Amygdala (tissue), 56 donors: ENCODE measurements at places on chromosomes 12 and 14.

DNA sequence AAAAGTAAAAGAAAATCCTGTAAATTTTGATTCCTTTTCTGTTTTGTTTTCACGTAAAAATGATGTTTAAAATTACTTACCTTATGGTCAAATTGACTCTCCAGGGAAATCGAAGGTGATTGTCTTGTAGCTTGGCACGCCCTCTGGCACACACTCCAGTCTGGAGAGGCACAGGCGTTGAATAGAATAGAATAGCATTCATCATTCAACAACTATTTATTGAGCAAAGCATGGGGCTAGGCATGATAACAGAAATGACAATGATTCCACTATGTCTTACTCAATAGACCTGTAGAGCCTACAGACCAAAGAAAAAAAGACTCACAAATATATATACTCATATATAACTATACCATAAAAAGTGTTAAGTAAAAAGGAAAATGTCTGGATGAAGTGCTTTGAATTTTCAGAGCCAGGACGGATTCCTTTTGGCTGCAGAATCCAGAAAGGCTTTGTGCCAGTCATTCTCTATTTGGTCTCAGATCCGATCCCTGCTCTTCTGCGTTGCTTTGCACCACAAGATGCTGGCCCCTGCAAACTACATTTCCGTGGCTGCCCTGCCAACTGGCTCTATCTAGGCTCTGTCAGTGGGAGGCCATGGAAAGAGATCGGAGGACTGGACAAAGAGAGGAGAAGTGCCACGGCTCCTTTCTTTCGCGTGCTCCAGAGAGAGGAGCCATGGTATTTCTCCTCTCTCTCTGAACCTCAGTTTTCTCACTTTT is 231.8 kb downstream of the CRADD start:
- no peak for DNase-seq

GRCh38 chr12:43551279-43551970 is 578 bp downstream of the ADAMTS20 start:
- no peak for DNase-seq

DNA sequence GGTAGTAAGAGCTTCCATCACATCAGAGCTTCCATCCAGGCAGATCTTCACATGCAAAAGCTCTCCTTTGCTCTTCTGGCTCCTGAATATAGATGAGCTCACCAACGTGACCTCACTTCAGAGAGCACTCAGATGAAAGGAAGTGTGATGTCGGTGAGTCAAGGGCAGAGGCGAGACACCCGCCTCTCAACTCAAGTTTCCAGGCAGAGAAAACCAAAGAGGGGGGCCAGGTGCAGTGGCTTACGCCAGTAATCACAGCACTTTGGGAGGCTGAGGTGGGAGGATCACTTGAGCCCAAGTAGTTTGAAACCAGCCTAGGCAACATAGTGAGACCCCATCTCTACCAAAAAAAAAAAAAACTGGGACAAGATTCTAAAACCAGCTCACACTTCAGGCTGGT is 126.9 kb downstream of the DUSP6 start:
- DNase-seq, result no peak

DNA sequence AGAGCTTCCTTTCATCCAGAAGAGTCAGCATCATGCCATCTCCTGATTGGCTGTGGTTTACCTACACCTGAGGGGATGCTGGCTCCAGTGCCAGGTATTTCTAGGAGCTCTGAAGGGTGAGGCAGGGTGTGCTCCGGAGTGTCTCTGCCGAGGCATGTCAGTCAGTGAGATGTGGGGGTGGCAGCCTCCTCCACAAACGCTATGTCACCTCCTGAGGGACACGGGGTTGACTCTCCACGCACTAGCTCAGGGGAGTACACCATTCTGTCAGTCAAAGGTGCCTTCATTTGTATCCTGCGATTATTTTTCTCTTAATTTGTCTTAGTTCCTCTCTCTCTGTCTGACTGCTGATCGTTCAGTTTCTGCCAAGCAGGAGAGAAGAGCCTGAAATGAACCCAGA is 604.5 kb downstream of the VRK1 start:
- DNase-seq, result no peak

DNA sequence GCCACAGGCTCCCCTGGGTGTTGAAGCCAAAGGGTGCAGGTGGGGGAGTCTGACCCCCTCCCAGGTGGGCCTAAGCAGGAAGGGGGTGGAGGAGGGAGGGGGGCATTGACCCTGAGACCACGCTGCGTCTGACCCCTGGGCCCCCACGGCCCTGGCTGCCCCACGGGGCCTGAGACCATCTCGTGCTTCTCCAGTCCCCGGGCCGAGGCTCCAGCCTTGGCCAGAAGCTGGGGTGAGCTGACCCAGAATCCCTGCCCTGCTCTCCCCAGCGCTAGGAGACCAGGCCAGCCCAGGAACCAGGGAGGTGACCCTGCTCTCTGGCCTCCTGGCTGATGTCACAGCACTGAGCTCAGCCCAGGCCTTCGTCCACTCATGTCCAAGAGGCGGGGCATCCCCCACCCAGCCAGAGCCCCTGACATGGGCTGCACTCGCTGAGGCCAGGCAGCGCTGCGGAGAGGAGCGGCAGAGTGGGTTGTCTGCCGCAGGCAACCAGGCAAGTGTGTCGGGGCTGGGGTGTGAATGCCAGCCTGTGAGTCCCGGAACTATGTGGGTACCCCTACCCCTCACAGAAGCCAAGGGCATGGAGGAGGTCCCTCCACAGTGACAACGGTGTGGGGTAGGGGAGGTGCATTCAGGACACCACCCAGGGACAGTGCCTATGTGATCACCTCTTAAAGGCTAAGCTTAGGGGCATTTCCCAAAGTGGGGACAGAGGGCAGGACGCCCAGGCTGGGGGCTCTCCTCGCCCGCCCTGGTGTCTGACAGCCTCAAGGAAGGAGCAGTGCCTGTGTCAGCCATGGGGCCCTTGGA is 6.3 kb downstream of the TRMT61A start:
- DNase-seq, result no peak

GRCh38 chr12:95143621-95144205 is 70.3 kb upstream of the NR2C1 start:
- no peak for DNase-seq

- no peak for DNase-seq
Measured at GRCh38 chr14:96631621-96632362, 129.6 kb downstream of the PAPOLA start.

GRCh38 chr14:92710001-92710341 is 38.5 kb downstream of the LGMN start:
- no peak for DNase-seq

GRCh38 chr12:24695657-24696329 is 253.1 kb downstream of the BCAT1 start:
- no peak for DNase-seq

- no peak for DNase-seq
Measured at GRCh38 chr12:89959179-89959578, 250.5 kb upstream of the ATP2B1 start.

DNA sequence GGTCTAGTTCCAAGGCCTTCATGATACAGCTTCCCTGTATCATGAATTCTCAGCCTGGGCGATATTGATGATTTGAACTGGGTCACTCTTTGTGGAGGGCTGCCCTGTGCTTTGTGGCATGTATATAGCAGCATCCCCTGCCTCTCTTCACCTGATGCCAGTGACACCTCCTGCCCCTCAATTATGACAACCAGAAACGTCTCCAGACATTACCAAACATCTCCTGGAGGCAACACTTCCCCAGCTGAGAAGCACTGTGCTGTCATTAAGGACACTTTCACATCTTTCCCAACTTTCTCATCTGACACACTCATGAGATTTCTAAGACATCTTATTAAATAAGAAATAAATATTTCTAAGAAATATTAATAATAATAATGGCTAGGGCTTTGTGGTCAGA is 315.3 kb downstream of the BCL11B start:
- no peak for DNase-seq

GRCh38 chr12:6792522-6793201 is 3.3 kb downstream of the CD4 start:
- DNase-seq, result no peak

DNA sequence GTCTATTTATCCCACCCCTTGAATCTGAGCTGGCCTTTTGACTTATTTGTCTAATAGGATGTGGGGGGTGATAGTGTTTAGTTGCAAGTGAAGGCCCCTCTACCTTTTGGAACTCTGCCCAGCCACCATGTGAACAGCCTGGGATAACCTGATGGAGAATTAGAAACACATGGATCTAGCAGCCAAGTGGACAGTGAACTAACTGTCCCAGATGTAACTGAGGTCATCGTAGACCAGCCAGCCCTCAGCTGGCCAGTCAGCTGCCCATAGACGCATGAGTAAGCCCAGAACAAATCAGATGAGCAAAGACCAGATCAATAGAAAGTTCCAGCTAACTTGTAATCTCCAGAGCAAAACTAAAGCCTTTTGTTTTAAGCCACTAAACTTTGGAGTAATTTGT is 19.0 kb downstream of the KLRB1 start:
- no peak for DNase-seq

DNA sequence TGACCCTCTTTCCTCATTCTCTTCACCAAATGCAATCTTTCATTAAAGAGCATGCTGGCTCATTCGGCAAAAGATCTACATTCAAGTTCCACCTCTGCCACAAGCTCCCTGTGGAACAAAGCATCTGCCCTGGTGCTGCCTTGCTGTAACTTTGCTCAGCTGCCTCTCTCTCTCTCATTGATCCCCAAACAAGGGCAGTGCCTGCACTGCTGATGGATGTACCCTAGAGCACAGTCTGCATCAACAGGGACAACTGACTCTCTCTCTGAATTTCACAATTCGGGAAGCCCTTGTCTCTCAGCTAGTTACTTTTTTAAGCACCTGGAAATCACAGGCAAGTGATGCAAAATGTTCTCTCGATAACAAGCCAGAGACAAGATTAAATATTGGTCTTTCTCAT is 174.0 kb upstream of the DIO2 start:
- DNase-seq, result no peak

DNA sequence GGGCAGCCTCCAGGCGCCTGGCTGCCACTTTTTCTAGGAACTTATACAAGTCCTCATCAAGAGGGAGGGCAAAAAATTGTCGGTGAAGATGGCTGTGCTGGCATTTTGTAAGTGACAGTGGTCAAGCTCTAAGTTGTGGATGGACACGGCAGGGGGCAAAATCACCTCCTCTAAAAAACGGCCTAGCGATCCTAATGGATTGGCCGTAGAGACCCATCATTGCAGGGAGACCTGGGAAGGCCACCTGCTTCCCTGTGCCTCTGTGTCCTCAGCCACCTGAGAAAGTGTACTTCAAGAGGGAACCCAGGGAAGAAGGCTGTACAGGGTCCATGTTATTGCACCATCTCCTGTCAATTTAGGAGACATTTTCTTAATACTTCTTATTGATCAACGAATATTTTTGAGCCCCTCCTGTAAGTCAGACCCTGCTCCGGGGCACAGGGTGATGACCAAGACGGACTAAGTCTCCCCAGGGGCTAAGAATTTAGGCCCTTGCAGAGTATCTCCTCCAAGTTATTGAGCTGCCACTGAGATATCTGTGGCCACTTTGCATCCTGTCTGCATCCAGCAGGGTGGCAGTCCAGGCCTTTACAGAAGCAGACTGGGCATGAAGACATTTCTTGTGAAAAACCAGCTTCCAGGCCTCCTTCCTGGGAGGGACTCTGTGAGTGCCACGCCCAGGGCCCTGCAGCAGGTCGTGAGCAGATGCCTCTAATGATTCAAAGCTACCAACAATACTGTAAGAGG is 40.5 kb downstream of the PSMA6 start:
- no peak for DNase-seq

GRCh38 chr14:75252254-75252837 is 26.3 kb upstream of the FOS start:
- DNase-seq, result no peak

GRCh38 chr12:19739195-19739776 is 300.0 kb downstream of the AEBP2 start:
- no peak for DNase-seq

- DNase-seq, result no peak
Measured at GRCh38 chr14:57796556-57796955, 69.3 kb downstream of the SLC35F4 start.

GRCh38 chr12:727321-727720 is 25.1 kb upstream of the WNK1 start:
- no peak for DNase-seq

GRCh38 chr14:29798811-29799210 is 128.8 kb downstream of the PRKD1 start:
- no peak for DNase-seq

DNA sequence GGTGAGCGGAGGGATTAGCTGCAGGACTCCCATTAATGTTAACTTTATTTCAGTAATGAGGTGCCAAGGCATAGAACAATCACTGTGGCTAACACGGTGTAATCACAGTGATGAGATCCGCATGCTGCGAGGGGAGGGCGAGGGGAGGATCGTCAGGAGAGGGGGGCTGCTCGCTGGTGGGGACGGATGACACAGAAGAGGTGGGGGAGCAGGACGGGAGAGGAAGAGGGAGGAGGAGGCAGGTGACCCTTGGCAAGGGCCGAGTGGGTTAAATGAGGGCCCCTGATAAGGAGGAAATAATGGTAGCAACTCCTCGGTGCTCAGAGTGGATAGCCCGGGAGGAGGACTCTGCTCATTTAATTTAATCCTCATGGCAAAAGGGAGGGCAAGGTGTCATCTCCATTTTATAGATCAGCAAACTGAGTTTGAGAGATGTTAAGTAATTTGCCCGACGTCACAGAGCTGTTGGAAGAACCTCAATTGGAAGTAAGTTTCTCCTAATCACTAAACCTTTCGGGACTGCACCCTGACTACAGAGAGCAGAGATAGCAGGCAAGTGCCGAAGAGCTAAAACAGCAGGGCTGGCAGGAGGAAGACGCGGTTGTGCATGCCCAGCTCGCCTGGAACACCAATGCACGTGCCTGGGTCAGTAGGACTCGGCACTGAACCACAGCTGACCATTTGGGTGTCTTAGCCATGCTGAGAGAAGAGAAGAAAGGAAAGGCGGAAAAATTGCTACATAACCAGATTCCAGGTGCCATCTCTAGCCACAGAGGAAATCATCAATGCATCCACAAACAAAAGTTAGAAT is 43.0 kb downstream of the SPRING1 start:
- DNase-seq, result no peak

GRCh38 chr12:26091822-26092221 is 33.0 kb downstream of the BHLHE41 start:
- no peak for DNase-seq

DNA sequence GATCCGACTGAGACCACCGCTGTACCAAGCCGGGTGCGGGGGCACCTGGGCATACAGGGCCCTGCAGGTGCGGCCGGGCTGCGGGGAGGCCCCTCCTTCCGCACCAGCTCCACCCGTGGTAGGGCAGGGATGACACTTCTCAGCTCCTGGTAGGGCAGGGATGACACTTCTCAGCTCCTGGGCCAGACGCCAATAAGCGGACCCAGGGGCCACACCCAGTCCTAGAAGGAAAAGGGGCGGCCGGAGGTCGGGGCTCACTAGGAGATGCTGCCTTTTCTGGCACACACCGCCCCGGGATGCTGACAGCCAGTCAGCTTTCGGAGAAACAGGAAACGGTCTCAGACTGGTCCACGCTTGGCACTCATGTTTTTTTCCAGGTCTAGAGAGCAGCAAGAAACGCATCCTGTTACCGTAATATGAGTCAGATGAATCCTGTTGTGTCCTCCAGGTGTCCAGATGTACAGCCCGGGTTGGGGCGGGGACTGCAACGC is 34.8 kb downstream of the NFKBIA start:
- no peak for DNase-seq

DNA sequence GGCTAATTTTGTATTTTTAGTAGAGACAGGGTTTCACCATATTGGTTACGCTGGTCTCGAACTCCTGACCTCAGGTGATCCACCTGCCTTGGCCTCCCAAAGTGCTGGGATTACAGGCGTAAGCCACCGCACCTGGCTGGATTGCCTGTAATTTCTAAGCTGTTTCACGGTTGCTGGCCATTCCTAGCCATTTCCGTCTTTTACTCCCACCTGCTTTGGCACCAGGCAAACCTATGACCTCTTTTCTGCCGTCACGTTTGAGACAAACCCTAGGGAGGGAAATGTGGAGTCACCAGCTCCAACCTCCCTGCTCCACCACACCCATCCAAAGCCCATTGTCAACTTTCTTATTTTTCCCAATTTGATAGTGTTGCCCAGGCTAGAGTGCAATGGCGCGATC is 1.2 kb downstream of the GPR132 start:
- no peak for DNase-seq
